ENCODE measurements at places on chromosomes 7 and 10. TPM values are rescaled to one million over a fixed set of nuclear protein-coding genes. Genes with fewer than 3 reads are reported as not detected.

The CCL24 gene
- 2.9 TPM for total RNA-seq

The TMEM213 gene
- not detected for total RNA-seq

The LRIT2 gene
- total RNA-seq: not detected

The CNTNAP2 gene
- 18.2 TPM for total RNA-seq

The LDB3 gene
- total RNA-seq: 8.5 TPM

The DNAJC12 gene
- not detected for total RNA-seq

The EN2 gene
- total RNA-seq: not detected

The MBLAC1 gene
- total RNA-seq: 6.1 TPM

The IDI2 gene
- total RNA-seq: not detected

The VSTM2A gene
- 13.6 TPM for total RNA-seq

GRCh38 chr10:14616955-14617730 is 157.6 kb downstream of the FAM107B start:
- H3K27me3 ChIP-seq: no peaks in the 10 kb centered on the region
- no peaks in the 10 kb centered on the region for H3K36me3 ChIP-seq

DNA sequence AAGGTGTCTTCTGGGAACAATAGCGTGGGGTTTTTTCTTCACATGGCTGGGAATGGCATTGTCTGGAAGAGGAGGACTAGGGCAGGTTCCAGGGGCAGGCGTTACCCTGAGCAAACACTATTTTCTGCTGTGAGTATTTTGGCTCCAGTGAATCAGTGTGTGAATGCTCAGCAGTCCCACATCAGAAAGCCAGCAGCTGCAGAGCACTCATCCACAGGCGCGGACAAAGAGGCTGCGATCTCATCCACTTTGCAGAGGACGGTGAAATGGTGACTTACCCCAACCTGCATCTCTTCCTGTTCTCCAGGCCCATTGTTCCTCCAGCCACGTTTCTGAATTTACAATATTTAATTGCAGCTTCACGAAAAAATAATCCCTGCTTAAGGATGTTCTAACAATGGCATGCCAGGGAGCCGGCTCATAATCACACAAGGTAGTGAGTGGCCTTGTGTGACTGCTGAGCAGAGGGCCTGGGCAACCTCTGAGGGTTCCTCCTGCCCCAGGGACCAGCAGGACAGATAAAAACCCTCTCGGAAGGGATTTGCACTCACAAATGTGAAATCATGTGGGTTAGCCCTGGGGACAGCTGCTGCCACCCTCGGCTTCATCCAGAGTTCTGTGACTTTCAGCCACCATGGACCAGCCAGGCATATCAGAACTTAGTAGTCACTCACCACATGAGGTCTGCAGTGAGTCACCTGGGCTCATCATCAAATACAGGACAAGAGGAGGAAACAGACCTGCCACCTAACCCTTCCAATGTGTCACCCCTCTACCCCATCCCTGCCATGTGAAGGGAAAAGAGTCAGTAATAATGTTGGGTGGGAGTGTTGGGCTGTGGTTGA is 65.0 kb upstream of the EN2 start:
- peaks cover 96% of the 10 kb centered on the region for H3K27me3 ChIP-seq
- no peak overlapping the region for H3K4me3 ChIP-seq
- no peaks in the 10 kb centered on the region for H3K4me1 ChIP-seq
- no peaks in the 10 kb centered on the region for H3K36me3 ChIP-seq

- peaks cover 17% of the 10 kb centered on the region for H3K4me1 ChIP-seq
- H3K27me3 ChIP-seq: no peaks in the 10 kb centered on the region
- no peaks in the 10 kb centered on the region for H3K36me3 ChIP-seq
- no peak for DNase-seq
Observed at GRCh38 chr10:74867351-74867750, 41.0 kb downstream of the KAT6B start.

- H3K4me3 ChIP-seq: no peak overlapping the region
- no peak for DNase-seq
- H3K27ac ChIP-seq: no peak overlapping the region
Observed at GRCh38 chr7:3950249-3950648, 649.2 kb downstream of the SDK1 start.

- H3K4me3 ChIP-seq: no peak overlapping the region
- no peaks in the 10 kb centered on the region for H3K27me3 ChIP-seq
- no peak for DNase-seq
- H3K36me3 ChIP-seq: no peaks in the 10 kb centered on the region
- H3K4me1 ChIP-seq: peaks cover 7% of the 10 kb centered on the region
- no peak overlapping the region for H3K27ac ChIP-seq
Observed at GRCh38 chr7:12731214-12731656, 43.8 kb downstream of the ARL4A start.

DNA sequence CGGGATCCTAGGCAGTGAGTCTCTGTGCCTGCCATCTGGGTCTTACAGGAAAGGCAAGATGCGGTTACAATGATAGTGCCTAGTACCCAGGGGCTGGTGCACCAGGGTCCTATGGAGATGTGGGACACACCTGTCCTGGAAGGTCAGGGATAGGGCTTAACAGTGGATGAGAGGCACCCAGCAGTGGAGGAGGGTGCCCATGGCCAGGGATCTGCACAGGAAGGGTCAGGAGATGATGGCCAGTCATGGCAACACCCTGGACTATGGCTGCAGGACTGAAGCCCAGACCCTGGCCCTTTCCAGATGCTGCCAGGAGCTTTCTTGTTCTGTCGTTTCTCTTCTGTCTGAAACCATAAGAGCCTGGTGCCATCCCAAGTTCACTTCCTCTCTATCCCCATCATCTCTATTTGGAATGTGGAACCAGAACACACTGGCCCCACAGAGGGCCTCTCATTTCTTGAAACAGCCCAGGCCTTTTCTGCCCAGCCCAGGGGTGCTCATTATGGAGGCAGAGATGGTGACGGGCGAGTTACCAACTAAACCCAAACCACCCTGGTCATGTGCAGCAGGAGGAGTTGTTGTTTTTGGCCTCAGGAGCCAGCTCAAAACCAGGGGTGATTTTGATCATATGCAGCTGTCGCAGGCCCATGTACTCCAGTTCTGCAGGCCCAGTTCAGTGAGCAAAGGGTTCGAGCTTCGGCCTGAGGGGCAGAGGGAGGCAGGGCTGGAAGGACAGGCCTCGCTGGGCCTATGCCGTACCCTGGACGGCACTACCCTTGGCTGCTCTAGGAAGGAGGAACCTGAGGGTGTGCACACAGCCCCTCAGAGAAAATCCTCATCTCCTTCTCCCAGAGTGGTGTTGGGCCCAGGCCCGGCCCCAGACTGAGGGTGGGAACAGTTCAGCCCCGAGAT is 52.6 kb upstream of the GDF10 start:
- H3K4me3 ChIP-seq: no peak overlapping the region
- no peak for DNase-seq
- no peaks in the 10 kb centered on the region for H3K27me3 ChIP-seq
- H3K27ac ChIP-seq: no peak overlapping the region
- H3K4me1 ChIP-seq: no peaks in the 10 kb centered on the region
- no peaks in the 10 kb centered on the region for H3K36me3 ChIP-seq

GRCh38 chr10:5453749-5454489 is 41.6 kb downstream of the NET1 start:
- H3K27me3 ChIP-seq: no peaks in the 10 kb centered on the region
- no peak overlapping the region for H3K4me3 ChIP-seq
- no peak overlapping the region for H3K27ac ChIP-seq

- H3K4me3 ChIP-seq: no peak overlapping the region
- H3K27me3 ChIP-seq: no peaks in the 10 kb centered on the region
- no peaks in the 10 kb centered on the region for H3K36me3 ChIP-seq
- DNase-seq: no peak
Observed at GRCh38 chr7:37730501-37730900, 46.9 kb downstream of the GPR141 start.

GRCh38 chr10:1402816-1403507 is 334.4 kb downstream of the ADARB2 start:
- no peaks in the 10 kb centered on the region for H3K4me1 ChIP-seq
- no peak overlapping the region for H3K4me3 ChIP-seq
- no peak for DNase-seq
- H3K27me3 ChIP-seq: no peaks in the 10 kb centered on the region
- no peaks in the 10 kb centered on the region for H3K36me3 ChIP-seq

DNA sequence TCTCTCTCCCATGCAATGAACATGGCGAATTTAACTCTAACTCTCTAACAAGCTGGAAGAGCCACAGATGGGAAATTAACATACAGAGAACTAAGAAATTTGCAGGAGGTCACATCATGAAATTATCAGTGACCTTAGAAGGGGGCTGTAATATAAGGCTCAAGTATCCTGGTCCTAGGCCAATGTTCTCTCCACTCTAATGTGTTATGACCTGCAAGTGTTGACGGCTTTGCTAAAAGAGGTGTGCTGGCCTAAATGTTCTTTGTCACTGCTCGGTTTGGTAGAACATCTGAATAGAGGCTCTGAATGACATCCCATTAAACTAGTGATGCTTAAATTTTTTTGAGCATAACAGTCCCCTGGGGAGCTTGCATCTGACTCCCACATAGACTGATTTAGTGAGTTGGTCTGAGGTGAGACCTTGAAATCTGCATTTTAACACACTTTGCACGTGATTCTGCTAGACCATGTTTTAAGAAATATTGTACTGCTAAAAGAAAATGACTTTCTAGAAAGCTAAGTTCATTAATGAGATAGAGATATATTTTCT is 129.3 kb downstream of the GFRA1 start:
- DNase-seq: no peak
- H3K27ac ChIP-seq: no peak overlapping the region
- no peak overlapping the region for H3K4me3 ChIP-seq
- H3K36me3 ChIP-seq: no peaks in the 10 kb centered on the region

- no peak overlapping the region for H3K4me3 ChIP-seq
- H3K27me3 ChIP-seq: no peaks in the 10 kb centered on the region
- no peaks in the 10 kb centered on the region for H3K36me3 ChIP-seq
Observed at GRCh38 chr7:21722371-21722770, 179.5 kb downstream of the DNAH11 start.

DNA sequence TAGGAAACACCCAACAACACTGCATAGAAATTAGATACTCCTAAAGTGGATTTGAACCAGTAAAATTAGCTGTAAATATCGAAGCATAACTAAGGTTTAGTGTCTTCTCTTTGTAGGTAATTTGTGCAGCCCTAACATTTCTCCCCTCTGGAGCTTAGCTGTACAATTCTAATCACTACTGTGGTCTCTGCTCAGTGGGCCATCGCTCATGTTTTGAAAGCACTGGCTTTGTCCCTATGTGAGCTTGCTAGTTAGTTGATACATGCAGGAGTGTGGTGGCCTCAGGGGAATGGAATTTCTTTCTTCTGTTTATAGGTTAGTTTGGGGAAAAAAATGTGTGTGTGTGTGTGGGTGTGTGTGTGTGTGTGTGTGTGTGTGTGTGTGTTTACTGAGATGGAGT is 373.1 kb downstream of the DPP6 start:
- no peak overlapping the region for H3K27ac ChIP-seq
- H3K36me3 ChIP-seq: no peaks in the 10 kb centered on the region
- H3K27me3 ChIP-seq: no peaks in the 10 kb centered on the region
- no peak for DNase-seq

DNA sequence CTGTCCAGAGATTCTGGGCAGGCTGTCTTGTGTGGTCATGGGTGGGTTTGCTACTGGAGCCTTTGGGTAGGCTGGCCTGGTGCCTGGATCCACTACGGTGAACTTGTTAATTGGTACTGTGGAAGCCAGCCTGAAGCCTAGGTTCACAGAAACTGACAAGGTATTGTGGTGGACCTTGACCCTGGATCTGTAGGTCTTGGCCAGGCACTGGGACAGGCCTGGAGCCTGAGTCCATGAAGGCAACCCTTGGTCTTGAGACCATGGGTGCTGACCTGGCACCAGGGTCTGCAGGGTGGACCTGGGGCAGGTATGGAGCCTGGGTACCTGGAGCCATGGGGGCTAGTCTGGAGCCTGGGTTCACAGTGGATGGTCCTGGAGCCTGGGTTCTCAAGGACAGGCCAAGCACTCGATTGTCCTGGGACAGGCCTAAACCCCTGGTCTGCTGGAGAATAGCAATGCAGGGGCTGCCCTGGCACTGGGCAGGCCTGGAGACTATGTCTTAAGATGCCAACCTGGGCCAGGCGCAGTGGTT is 85.8 kb downstream of the CCDC3 start:
- no peak for DNase-seq
- H3K4me1 ChIP-seq: no peaks in the 10 kb centered on the region
- H3K27me3 ChIP-seq: no peaks in the 10 kb centered on the region
- H3K36me3 ChIP-seq: no peaks in the 10 kb centered on the region
- no peak overlapping the region for H3K4me3 ChIP-seq

DNA sequence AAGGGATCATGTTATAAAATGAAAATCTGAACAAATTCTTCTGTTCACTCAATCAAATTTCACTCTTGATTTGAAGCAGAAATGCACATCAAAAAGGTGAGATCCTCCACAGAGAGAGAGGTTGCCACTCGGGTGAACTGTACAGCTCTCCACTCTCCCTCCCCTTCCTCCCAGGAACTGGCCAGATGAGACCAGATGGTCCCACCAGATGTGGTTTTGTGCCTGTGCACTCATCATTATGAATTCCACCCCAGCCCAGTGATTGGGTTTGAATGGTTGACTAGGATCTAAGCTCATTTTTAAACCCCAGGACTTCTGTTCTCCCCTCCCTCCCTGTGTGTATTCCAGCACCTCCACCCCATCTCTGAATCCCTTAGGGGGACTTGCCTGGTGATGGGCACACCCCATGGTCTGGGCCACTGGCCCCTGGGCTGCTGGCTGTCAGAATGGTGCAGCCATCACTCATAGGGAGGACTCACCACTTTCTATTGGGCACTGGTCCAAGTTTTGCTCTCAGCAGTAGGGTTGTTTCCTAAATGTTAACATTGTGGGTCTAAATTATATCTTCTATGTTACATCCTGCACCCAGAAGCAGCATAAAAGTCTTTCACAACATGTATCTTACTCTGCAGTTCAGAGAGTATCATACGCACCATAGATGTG is 393.1 kb downstream of the TNS3 start:
- H3K27me3 ChIP-seq: no peaks in the 10 kb centered on the region
- no peak overlapping the region for H3K27ac ChIP-seq
- no peak overlapping the region for H3K4me3 ChIP-seq
- no peak for DNase-seq
- peaks cover 12% of the 10 kb centered on the region for H3K4me1 ChIP-seq

GRCh38 chr7:100486111-100486636 is 2.4 kb downstream of the NYAP1 start:
- H3K27me3 ChIP-seq: no peaks in the 10 kb centered on the region
- H3K4me3 ChIP-seq: no peak overlapping the region
- no peaks in the 10 kb centered on the region for H3K36me3 ChIP-seq
- DNase-seq: no peak
- H3K4me1 ChIP-seq: peaks cover 24% of the 10 kb centered on the region
- no peak overlapping the region for H3K27ac ChIP-seq

DNA sequence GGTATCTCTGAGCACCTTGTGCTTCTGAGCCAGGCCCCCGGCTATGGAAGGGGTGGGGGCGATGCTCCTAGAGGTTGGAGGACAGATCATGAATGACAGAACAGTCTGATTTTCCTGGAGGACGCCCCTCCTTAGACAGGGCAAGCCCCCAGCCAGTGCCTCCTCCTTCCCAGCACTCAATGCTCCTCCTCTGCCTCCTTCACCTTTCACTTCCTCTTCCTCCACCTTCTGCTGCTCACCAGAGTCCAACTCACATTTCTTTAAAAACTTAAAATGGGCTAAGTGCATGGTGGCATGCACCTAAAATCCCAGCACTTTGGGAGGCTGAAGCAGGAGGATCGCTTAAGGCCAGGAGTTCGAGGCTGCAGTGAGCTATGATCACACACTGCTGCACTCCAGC is 71.1 kb upstream of the CUX1 start:
- no peaks in the 10 kb centered on the region for H3K36me3 ChIP-seq
- H3K4me1 ChIP-seq: peaks cover 5% of the 10 kb centered on the region
- no peak for DNase-seq
- H3K27ac ChIP-seq: no peak overlapping the region
- peaks cover 28% of the 10 kb centered on the region for H3K27me3 ChIP-seq

GRCh38 chr7:107917763-107918651 is 27.0 kb downstream of the DLD start:
- H3K4me3 ChIP-seq: no peak overlapping the region
- H3K36me3 ChIP-seq: peaks cover 77% of the 10 kb centered on the region
- H3K27me3 ChIP-seq: no peaks in the 10 kb centered on the region
- H3K27ac ChIP-seq: no peak overlapping the region
- no peaks in the 10 kb centered on the region for H3K4me1 ChIP-seq

All from stomach (tissue), 19 donors.